AG04449 (cell line): ENCODE measurements at places on chromosomes 13 and 19.

DNA sequence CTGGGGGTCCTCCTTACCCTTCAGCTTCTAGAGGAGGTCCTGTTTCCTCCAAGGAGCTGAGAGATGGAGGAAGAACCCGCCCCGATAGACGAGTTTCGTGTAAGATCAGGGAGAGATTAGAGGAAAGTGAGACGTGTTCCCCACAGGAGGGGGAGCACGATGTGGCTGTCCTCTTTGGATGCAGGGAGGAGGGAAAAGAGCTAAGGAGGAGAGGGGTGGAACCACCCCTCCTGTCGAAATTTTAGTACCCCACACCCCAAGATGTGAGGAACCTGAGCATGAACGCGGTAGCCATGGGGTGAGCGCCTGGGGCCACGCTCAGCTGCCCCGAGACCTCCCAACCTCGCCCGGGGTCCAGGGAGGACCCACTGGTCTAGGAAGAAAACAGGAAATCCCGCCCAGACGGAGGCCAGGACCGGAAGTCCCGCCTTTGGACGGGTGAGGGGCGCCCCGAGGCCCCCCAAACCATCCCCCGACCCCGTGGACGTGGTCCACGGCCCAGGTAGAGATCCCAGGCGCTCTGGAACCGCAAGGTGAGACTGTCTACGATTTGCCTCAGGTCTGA is 1.2 kb downstream of the AKT1S1 start:
- no peak for DNase-seq

- no peak for DNase-seq
Observed at GRCh38 chr19:23542562-23542961, 144.4 kb downstream of the ZNF675 start.

- no peak for DNase-seq
Observed at GRCh38 chr13:98506322-98506721, 70.6 kb downstream of the STK24 start.

DNA sequence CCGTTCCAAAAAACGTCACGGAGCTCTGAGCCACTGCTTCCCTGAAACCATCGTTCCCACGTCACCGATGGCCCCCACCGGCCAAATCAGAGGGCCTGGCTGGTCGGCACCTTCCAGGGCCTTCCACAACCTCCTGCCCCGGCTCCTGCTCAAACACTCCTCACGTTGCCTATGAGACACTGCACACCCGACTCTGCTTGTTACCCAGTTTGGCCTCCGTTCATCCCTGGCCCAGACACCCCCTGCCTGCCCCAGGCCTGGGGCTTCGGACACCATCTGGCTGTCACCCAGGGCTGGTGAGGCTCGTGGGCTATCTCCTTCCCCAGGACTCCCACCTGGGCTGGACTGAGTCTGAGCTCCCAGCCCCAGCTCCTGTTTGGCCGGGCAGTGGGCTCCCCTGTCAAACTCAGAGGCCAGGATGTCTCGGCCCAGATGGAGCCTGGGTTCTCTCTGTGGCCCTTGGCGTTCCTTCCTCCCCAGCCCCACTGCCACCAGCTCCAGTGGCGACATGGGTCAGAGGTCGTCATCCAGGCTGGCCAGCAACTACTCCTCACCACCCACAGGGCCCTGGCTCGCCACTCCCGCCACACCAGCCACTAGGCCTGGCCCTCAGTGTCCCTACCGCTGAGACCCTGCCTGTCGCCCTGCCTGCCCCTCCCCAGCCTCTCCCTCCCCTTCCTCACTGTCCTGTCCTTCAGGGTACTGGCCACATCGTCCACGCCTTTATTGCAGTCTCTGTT is 17.7 kb downstream of the CERS1 start:
- DNase-seq: no peak

- no peak for DNase-seq
Observed at GRCh38 chr19:6654347-6655310, 15.3 kb downstream of the TNFSF14 start.

DNA sequence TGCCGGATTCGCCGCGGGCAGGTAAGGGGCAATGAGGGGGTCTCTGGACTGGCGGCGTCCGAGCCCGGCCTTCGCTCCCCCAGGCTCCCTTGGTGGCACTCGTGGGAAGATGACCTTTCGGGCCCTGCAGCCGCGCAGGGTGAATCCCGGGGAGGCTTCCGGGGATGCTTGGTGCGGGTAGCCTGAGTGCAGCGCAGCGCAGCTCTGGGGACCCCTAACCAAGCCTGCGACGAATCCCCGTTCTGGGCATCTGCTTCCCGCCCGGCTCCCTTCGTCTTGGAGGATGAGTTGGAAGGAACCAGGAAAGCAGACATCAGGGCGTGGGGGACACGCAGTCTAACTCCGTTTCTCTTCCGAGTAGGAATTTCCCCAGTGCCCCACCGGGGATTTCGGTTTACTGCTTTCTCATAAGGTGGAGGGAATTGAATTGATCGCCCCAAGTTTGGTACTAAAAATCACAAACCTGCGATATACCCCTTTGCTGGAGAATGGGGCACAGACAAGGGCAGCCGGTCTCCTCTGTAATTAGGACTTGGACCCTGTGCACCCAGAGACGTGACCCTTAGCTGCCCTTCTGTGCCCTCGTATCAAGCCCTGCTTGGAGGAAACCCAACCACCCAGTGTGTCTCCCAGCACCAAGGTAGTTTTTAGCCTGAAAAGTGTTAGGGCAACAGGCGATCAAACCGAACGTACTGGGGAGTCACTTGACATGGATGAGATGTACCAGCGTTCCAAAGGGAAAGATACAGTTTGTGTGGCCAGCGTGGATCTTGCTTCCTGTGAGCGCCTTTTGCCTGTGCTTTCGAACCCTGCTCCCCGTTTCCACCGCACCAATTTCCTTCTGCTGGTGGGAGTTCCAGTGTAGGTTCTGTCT is 1.0 kb downstream of the GPC5 start:
- no peak for DNase-seq
